ENCODE measurements at places on chromosomes 16 and 17. TPM values are rescaled to one million over a fixed set of nuclear protein-coding genes. Genes with fewer than 3 reads are reported as not detected.
A peak's percentile ranks its signal among the peaks of the same experiment; 100 is the strongest.

DNA sequence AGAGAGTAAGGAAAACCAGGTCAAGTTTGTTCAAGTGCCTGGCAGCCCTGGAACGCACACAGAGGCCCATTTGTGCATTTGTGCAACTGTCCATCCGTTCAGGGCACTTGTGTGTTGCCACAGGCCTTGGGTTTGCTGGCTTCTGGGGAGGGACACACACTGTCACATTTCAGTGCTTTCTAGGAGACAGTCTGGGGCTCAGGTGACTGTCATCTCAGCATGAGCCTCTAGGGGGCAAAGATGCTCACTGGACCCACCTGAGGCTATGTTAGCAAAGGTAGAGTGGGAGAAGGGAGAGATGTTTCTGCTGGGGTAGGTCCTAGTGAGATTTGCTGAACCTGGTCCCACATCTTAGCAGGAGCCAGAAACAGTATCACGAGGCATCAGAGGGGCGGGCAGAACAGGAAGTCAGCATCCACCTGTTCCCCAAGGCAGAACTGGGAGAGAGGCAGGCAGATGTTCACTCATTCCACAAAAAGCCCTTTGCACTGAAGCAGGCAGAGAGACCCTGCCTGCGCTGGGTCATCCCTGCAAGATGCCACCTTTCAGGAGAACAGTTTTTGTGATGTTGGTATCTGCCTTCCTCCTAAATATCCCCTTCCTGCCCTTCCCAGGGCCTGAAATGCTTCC lies 48.5 kb downstream of the RAI1 start:
- no peak overlapping the region for H3K4me3 ChIP-seq
- H3K36me3 ChIP-seq = no peaks in the 10 kb centered on the region
- H3K27ac ChIP-seq = no peak overlapping the region
- peak; percentile 81 for DNase-seq

CDK3 gene
- 11.7 TPM for total RNA-seq

CCL7 gene
- total RNA-seq = not detected

- no peak overlapping the region for H3K4me3 ChIP-seq
- no peaks in the 10 kb centered on the region for H3K27me3 ChIP-seq
- no peaks in the 10 kb centered on the region for H3K4me1 ChIP-seq
- no peak for DNase-seq
- no peak overlapping the region for H3K27ac ChIP-seq
- H3K36me3 ChIP-seq = peaks cover 90% of the 10 kb centered on the region
Observed at GRCh38 chr17:46038414-46038813, 39.4 kb downstream of the STH start.

DNA sequence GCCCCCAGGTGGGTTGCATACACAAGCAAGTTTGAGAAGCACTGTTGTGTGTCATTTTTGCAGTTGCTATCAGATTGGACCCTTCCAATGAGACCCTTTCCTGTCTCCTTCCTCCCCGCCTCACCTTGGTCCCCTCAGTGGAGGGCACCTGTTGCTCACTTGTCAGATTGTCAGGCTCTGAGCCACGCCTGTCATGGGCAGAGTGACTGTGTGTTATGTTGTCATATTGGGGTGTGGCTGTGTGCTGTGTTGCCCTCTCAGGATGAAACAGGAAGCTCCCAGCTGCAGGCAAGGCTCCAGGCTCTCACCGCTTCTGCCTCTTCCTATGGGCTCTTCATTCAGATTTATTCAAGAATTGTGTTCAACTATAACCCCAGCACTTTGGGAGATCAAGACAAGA lies 302.9 kb downstream of the CPPED1 start:
- no peak overlapping the region for H3K27ac ChIP-seq
- no peaks in the 10 kb centered on the region for H3K27me3 ChIP-seq
- DNase-seq = no peak
- H3K4me1 ChIP-seq = no peaks in the 10 kb centered on the region
- no peak overlapping the region for H3K4me3 ChIP-seq

DNA sequence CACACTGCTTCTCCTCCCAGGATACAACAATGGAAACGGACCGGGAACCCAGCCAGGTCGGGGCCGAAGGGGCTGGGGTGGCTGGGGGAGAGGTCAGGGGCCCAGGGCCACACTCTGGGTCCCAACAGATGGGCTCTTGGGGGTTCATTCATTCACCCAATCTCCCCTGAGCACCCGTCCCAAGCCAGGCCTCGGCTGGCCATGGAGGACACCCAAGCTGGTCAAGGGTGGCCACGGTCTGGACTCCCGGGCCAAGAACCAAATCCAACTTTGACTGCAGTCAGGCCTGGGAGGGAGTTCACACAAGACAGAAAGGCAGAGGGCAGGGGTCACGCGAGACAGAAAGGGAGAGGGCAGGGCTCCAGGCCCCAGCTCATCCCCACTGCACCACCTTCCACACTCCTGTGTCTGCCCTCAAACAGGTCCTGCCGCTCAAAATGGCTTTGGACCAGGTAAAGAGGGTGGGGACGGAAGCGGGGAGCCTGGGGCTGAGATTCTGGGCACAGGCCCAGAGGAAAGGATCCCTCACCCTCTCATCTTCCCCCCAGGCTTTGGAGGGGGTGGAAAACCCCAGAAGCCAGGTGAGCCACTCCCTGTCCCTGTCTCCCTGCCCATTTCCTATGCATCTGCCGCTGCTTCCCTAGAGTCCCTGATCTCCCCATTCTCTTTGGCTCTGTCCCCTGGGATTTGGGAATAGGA lies 12.3 kb upstream of the PKMYT1 start:
- no peak overlapping the region for H3K27ac ChIP-seq
- DNase-seq = no peak
- H3K36me3 ChIP-seq = no peaks in the 10 kb centered on the region
- H3K4me1 ChIP-seq = no peaks in the 10 kb centered on the region

TNFRSF17 gene
- not detected for total RNA-seq

DNA sequence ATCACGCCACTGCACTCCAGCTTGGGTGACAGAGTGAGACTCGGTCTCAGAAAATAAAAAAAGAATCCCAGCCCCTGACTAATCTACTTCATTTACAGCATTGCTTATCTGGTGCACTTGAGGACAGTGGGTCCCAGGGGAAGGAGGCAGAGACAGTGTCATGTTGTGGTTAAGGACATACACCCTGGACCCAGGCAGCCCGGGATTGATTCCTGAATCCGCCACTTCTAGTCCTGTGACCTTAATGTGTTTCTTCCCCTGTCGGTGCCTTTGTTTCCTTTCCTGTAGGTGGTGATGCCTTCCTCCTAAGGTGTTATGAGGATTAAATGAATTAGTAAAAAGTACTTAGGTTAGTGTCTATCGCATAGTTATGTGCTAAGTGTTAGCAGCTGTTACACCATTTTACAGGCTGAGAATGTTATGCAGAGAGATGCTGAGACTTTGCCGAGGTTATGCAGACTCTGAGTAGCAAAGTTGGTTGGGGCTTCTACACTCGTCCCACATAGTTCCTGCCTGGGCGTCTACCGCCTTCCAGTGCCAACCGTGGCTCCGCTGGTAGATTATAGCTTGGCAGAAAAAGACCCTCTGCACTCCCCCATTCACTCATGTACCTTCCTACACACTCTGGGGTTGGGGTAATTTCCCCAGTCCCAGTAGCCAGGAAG lies 74.8 kb downstream of the RAB11FIP4 start:
- no peak overlapping the region for H3K27ac ChIP-seq
- peaks cover 16% of the 10 kb centered on the region for H3K4me1 ChIP-seq
- H3K27me3 ChIP-seq = no peaks in the 10 kb centered on the region
- H3K4me3 ChIP-seq = no peak overlapping the region
- no peaks in the 10 kb centered on the region for H3K36me3 ChIP-seq

CCL5 gene
- total RNA-seq = not detected

DNA sequence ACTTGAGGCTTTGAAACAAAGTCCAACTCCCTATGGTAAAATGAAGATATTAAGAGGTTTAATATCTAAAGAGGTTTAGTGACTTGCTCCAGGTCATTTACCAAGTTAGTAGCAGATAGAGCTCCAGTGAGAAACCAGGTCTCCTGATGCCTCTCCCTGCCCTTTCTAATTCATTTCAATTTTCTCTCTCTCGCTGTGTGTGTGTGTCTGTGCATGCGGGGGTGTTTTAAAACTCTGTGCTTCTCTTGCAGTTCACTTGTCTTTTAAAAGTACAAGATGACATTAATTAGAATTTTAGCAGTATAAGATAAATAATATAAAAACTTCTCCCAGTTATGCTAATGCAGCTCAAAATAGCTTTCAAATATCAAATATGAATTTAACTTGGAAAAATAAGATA lies 8.2 kb upstream of the ZP2 start:
- H3K4me3 ChIP-seq = no peak overlapping the region
- H3K27me3 ChIP-seq = no peaks in the 10 kb centered on the region
- peaks cover 5% of the 10 kb centered on the region for H3K36me3 ChIP-seq
- H3K4me1 ChIP-seq = peaks cover 10% of the 10 kb centered on the region
- no peak overlapping the region for H3K27ac ChIP-seq

GRCh38 chr16:14109782-14110727 lies 38.9 kb downstream of the MRTFB start:
- DNase-seq = no peak
- H3K27ac ChIP-seq = no peak overlapping the region
- no peaks in the 10 kb centered on the region for H3K4me1 ChIP-seq
- H3K27me3 ChIP-seq = no peaks in the 10 kb centered on the region
- no peaks in the 10 kb centered on the region for H3K36me3 ChIP-seq

SLC39A11 gene
- 15.2 TPM for total RNA-seq

RAB26 gene
- 2.4 TPM for total RNA-seq

GRCh38 chr17:67328026-67328425 lies 38.4 kb downstream of the PSMD12 start:
- 0 out of 3 replicates have a peak, but pooled peaks cover 5% of the 10 kb centered on the region for H3K36me3 ChIP-seq
- H3K27me3 ChIP-seq = no peaks in the 10 kb centered on the region
- no peak overlapping the region for H3K4me3 ChIP-seq
- peak; percentile 5 for DNase-seq
- no peaks in the 10 kb centered on the region for H3K4me1 ChIP-seq

DNA sequence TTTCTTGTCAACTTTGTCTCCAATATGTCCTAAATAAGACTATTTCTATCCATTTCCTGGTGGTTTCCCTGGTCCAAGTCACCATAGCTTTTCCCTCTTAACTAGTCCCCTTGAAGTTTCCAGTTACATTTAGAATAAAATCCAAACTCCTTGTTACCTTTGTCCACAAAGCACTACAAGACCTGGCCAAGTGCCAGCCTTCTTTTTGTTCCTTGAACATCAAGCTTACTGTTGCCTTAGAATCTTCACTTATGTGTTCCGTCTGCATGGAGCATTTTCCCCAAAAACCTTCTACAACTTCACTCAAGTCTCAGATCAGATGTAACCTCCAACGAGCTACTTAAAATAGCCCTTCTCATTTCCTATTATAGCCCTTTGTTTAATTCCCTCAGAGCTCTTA lies 101.4 kb downstream of the ITFG1 start:
- H3K4me3 ChIP-seq = no peak overlapping the region
- H3K27ac ChIP-seq = no peak overlapping the region
- H3K27me3 ChIP-seq = no peaks in the 10 kb centered on the region
- H3K4me1 ChIP-seq = no peaks in the 10 kb centered on the region
- H3K36me3 ChIP-seq = no peaks in the 10 kb centered on the region

DBNDD1 gene
- total RNA-seq = 86.8 TPM

- H3K36me3 ChIP-seq = 0 out of 3 replicates have a peak, but pooled peaks cover 2% of the 10 kb centered on the region
- no peak overlapping the region for H3K4me3 ChIP-seq
- H3K27ac ChIP-seq = no peak overlapping the region
Observed at GRCh38 chr16:27381236-27381635, 20.7 kb upstream of the IL21R start.

TMEM88 gene
- 8.9 TPM for total RNA-seq

DNA sequence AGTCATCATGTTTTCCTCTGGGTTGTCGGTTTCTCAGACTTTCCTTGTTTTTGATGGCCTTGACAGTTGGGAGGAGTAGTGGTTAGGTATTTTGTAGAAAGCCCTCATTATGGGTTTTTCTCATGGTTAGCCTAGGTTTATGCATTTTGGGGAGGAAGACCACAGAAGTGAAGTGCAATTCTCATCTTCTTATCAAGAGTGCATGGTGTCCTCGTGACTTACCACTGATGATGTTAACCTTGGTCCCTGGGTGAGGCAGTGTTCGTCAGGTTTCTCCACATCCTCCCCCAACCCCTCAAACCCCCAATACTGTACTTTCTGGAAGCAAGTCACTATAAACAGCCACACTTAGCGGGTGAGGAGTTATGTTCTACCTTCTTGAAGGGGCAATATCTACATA lies 42.3 kb downstream of the BPTF start:
- DNase-seq = no peak
- H3K4me3 ChIP-seq = no peak overlapping the region
- H3K27me3 ChIP-seq = no peaks in the 10 kb centered on the region

TEX14 gene
- total RNA-seq = 0.55 TPM

All from H9 (cell line).